ENCODE measurements at places on chromosomes 13 and 19.
A peak's percentile ranks its signal among the peaks of the same experiment; 100 is the strongest.

- DNase-seq = no peak
These were observed 73.0 kb downstream of the IPO5 start for GRCh38 chr13:98026457-98026857.

GRCh38 chr19:38381138-38381537, 6.7 kb downstream of the GGN start:
- no peak for DNase-seq

GRCh38 chr19:17686023-17686521, 2.1 kb downstream of the UNC13A start:
- peak; percentile 24 for DNase-seq

DNA sequence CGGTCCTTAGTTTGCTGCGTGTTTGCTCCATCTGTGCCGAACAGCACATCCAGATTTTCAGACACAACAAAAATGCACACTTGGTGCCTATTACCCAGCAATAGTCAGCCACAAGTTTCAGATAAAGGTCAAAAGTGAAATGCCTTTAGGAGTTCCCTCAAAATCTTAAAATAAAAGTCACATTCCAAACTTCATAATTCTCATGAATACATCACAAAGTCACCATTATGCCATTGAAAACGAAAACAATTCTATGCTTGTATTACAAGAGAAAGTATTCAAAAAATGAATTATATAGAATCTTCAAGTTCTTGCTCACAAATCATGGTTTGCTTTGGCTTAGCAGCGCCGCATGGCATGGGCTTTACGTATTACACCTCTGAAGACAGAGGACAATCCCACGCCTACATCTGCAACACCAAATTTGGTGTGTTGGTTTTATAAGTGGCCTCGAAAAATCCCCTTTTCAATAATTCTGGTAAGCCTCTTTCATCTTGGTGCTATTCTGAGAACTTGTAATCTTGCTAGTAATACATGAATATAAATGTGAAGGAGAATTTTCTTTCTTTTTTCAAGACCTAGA, 26.6 kb downstream of the COL4A1 start:
- peak; percentile 71 for DNase-seq

DNA sequence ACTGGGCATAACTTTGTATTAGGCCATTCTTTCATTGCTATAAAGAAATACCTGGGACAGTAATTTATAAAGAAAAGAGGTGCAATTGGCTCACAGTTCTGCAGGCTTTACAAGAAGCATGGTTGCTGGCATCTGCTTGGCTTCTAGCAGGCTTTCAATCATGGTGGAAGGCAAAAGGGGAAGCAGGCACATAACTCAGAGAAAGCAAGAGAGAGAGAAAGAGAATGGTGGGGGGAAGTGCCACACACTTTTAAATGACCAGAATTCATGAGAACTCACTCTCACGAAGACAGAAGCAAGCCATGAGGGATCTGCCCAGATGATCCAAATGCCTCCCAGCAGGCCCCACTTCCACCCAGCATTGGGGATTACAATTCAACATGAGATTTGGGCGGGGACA, 179.7 kb downstream of the SPRY2 start:
- DNase-seq = no peak

- peak; percentile 55 for DNase-seq
These were observed 290.0 kb downstream of the MZT1 start for GRCh38 chr13:72437458-72437857.

GRCh38 chr13:75492389-75492788, 10.4 kb upstream of the TBC1D4 start:
- peak; percentile 41 for DNase-seq

DNA sequence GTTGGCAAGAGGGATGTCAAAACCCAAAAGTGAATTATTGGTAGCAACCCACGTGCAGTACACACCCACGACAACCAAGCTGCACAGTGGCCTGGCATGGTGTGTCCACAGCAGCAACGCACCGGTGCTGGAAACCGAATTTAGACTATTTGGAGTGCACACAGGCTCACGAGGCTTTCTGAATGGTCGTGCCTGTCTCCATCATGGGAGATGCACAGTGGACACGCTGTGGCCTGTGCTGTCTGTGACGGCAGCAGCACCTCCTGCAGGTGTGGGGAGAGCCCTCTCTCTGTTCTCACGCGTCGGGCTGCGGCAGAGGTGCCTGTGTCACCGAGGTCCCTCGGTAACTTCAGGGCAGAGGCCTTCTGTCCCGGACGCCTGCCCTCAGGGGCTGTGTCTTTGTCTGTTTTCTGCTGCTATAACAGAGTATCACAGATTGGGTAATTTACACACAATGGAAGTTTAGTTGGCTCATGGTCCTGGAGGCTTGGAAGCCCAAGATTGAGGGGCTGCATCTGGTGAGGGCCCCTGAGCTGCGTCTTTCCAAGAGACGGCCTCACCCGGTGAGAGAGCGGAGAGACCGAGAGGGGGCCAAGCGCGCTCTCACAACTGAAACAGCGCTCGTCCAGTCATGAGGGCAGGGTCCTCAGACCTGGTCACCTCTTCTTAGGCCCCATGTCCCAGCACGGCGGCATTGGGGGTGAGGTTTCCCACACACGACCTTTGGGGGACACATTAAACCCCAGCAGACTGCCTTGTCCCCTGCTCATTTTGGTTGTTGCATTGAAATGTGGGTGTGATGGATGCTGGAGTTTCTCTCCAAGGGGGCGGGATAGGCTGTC, 9.1 kb upstream of the MCF2L start:
- no peak for DNase-seq

DNA sequence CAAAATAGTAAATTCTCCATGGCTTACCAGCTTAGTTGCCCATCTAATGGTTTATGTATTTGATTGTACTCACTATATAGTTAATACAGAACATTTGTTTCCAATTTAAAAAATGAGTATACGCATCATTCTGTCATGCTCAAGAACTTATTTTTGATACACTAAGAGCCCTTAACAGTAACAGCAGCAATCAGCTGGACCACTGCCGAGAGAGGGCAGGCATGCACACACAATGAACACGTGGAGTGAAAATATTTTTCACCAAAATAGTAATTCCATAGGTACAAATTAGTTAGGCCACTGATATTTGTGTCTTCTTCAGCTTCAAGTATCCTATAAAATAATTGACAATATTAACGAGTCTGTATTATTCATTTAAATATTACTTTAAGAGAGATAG, 109.9 kb downstream of the KLF12 start:
- DNase-seq = peak; percentile 9

- no peak for DNase-seq
These were observed 127.6 kb downstream of the URI1 start for GRCh38 chr19:30069535-30070197.

GRCh38 chr13:71962126-71962525, 95.1 kb upstream of the DACH1 start:
- DNase-seq = no peak

DNA sequence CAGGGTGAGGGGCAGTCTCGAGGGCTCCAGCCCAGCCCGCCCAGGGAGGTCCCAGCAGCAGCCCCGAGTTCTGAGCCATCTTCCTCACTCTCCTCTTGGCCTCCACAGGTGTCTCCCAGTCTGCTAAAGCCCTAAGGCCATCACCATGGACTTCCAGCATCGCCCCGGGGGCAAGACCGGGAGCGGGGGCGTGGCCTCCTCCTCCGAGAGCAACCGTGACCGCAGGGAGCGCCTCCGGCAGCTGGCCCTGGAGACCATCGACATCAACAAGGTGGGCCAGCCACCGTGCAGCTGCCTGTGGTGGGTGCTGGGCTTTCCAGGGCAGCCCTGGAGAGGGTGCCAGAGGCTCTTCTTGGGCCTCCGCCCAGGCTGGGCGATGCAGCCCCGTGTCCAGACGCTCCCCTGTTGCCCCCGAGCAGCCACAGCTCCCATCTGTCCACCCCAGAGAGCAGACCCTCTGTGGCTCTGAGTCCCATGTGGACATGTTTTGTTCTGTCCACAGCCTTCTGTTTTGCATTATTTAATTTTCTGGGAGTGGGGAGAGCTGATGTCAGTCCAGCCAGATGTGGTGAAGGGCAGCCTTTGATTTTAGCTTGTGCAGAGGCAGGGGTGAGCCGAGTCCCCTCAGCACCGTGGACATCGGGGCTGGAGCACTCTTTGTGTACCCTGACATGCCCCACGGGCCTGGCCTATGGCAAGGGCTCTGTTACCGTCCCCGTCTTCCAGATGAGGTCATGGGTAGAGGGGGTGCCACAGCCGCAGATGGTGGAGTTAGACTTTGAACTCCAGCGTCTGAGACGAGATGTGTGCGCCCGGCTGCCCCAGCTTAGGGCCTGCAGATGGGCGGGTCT, 5.6 kb upstream of the AMH start:
- DNase-seq = no peak

- no peak for DNase-seq
These were observed 13.6 kb downstream of the CCDC122 start for GRCh38 chr13:43865892-43866291.

- no peak for DNase-seq
These were observed 34.8 kb downstream of the IL12RB1 start for GRCh38 chr19:18051887-18052286.

- no peak for DNase-seq
These were observed 4.0 kb upstream of the RB1 start for GRCh38 chr13:48299591-48299990.

GRCh38 chr13:59750860-59751259, 412.9 kb downstream of the DIAPH3 start:
- DNase-seq = peak; percentile 80

DNA sequence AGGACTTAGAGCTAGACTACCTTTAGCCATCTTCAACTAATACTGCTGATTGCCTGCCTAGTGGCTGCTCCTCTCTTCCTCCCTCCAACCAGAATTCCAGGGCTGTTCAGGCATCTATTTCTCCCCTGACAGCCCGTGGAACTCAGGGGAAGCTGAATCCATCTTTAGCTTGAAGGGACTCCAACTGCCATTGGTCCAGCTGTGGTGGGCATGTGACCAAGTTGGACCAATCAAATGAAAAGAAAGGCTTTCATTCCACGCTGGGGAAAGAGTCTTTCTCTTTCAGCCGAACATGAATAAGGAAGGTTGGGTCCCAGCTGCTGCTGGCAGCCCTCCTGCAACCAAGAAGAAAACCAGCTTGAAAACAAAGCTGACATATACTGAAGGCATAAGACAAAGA, 168.5 kb upstream of the OBI1 start:
- no peak for DNase-seq

GRCh38 chr13:92390217-92390616, 836.4 kb upstream of the GPC6 start:
- no peak for DNase-seq

- DNase-seq = no peak
These were observed 23.1 kb downstream of the TBC1D4 start for GRCh38 chr13:75458696-75459422.

GRCh38 chr19:13002166-13002898, 7.1 kb downstream of the NFIX start:
- DNase-seq = no peak

DNA sequence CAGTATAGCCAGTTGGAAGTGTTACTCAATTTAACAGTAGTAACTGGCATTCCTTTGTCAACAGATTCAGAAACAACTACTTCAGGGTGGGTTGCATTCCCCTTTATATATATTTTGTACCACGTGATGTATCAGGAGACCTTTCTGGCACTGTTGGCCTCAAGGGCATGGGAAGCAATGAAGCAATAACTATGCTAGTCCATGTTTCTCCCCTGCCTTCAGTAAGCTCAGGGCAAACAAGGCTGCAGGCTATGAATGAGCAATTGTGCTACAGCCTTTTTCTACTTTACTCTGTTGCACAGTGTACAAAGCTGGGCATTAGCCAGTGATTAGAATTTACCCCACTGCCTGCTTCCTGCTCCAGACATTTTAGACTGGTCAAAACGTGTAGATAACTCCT, 348.8 kb downstream of the GPC5 start:
- no peak for DNase-seq

- DNase-seq = no peak
These were observed 401.2 kb downstream of the IRS2 start for GRCh38 chr13:109385242-109385560.

DNA sequence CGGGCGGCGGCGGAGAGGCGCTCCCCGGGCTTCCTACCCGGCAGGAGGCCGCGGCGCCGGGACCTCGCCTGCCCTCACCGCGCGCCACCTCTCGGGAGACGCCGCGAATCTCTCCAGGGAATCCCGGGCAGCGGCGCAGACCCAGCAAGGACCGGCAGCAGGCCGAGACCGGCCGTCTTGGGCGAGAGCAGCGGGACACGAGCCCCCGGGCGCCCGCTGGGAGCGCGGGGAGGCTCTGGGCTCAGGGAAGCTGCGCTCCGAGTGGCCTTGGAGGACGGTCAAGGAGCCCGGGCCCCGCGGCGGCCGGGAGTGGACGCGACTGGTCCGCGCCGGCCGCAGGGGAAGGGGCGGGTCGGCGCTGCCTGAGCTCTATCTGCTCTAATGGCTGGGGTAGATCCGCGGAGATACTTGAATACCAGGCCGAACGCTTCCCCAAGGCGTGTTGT, 14.7 kb downstream of the CDX2 start:
- DNase-seq = no peak

- DNase-seq = no peak
These were observed 1.6 kb downstream of the HCN2 start for GRCh38 chr19:591099-591958.

- no peak for DNase-seq
These were observed 53.0 kb downstream of the ARHGEF7 start for GRCh38 chr13:111168107-111168506.

DNA sequence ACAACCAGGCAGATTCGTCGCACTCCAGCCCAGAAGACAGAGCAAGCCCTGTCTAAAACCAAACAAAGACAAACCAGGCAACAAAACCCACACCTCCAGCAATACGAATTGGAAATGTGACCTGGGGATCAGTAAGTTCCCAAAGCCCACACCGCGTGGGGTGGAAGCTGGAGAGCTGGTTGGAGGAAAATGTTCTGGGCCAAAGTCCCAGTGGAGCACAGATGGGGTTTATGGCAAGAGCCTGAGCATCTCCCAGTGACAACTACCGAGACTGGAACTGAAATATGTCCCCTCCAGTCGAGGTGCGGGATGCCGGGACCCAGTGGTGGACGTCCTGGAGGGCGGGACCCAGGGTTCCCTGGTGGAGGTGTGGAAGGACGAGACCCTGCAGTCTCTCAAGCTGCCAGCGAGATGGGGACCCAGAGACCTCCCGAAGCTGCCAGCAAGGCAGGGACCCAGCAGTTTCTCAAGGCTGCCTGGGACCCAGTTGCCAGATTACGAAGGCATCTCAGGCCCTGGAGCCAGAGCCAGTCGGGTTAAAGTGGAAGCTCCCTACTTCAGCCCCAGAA, 22.4 kb upstream of the CPAMD8 start:
- DNase-seq = no peak

- no peak for DNase-seq
These were observed 37.4 kb upstream of the GAS6 start for GRCh38 chr13:113901231-113901630.

GRCh38 chr19:677201-677600, 1.0 kb downstream of the FSTL3 start:
- DNase-seq = peak; percentile 83
